ENCODE measurements at places on chromosomes 6 and 20.
A peak's percentile ranks its signal among the peaks of the same experiment; 100 is the strongest.

DNA sequence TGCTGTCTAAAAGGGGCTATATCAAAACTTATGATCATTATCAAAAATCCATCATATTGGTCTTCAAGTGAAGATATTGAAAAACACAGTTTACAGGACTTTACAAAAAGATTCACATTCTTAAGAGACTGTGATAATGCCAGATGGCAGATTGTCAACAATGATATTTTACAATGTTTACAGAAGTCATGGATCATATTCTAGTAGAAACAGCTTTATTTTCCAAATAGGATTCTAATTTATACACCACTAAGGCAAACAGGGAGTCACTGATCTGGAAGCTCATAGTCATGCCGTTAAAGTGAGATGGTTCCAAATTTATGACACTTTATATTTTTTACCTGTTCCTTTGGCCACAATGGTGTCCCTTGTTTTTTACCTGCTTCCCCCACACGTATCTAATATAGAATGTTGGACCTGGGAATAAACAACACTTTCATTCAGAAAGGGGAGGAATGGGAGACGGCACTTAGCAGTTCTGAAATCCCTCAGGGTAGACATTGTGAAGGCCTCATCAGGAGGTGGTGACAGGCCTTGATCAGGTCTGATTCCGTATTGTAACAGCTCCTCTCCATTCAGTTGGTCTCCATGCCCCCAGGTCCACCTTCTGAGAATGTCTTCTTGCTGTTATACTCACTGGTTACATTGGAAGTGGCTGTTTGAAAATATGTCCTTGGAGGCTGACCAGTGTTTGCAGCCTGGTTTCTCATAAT is 228.6 kb downstream of the ADGB start:
- no peak for DNase-seq

GRCh38 chr6:35719404-35719829 is 17.4 kb upstream of the ARMC12 start:
- DNase-seq = no peak

DNA sequence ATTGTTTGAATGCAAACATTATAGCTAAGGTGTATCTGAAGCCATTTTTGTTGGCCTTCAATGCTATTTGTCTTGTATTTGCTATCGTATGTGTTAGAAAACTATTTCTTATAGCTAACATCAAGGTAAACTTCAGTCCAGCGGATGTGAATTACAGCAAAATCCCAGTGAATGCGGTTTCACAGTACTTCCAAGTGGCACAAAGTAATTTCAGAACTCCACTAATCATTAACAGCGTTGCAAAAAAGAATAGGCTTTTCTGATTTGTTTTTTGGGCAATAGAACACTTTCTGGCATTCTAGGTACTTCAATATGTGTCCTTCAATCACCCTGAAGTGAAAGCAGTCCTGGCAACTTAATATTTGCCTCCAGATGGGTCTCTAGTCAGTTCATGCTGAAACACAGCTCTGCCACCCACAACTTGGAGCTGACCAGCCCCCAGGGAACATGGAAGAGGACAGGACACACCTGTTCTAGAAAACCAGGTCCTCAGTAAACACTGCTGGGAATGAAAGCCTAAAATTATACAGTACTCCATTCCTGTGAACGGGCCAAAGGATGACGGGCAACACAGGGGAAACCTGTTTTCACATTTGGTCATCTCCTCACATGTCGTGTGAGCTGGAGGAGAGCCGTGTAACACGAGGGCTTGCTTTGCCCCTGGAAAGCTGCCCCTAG is 9.7 kb upstream of the MRPS10 start:
- DNase-seq = no peak

- no peak for DNase-seq
Observed at GRCh38 chr6:8888468-8888867, 453.1 kb upstream of the SLC35B3 start.

GRCh38 chr6:161826512-161826911 is 552.7 kb upstream of the AGPAT4 start:
- DNase-seq = no peak

GRCh38 chr6:75830959-75831885 is 82.2 kb downstream of the MYO6 start:
- DNase-seq = no peak

GRCh38 chr20:13041574-13042457 is 33.0 kb downstream of the SPTLC3 start:
- no peak for DNase-seq

DNA sequence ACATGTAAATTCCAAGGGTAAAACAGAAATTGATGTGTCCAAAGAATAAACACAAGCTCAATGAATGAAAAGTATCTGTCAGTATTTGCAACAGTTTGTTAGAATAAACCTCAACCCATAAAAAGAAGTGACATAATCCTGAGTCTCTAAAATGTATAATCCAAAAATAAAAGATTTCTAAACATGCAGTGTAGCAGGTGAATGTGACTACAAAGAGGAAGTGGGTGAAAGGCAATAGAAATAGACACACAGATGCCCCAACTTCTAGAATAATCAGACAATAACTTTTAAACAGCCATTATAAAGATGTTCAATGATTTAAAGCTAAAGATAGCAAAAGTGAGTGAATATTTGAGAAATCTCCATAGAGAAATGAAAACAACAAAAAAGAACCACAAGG is 1009.2 kb upstream of the GJE1 start:
- DNase-seq = no peak

DNA sequence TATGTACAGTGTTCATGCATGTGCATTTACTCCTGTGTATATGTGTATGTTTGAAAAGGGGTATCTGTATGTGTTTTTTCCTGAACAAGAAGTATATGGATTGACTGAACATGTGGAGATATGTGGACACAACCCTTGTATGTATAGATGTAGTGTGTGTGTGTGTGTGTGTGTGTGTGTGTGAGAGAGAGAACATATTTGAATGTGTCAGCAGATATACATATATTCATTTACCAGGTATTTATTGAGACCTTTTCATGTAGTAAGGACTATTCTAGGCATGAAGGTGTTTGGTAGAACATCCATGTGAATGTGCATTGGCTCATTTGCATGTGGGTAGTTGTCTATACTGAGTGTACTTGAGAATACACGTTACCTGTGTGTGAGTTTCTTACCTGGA is 39.3 kb downstream of the EIF2S2 start:
- no peak for DNase-seq

- no peak for DNase-seq
Observed at GRCh38 chr6:80259118-80259517, 152.6 kb downstream of the BCKDHB start.

DNA sequence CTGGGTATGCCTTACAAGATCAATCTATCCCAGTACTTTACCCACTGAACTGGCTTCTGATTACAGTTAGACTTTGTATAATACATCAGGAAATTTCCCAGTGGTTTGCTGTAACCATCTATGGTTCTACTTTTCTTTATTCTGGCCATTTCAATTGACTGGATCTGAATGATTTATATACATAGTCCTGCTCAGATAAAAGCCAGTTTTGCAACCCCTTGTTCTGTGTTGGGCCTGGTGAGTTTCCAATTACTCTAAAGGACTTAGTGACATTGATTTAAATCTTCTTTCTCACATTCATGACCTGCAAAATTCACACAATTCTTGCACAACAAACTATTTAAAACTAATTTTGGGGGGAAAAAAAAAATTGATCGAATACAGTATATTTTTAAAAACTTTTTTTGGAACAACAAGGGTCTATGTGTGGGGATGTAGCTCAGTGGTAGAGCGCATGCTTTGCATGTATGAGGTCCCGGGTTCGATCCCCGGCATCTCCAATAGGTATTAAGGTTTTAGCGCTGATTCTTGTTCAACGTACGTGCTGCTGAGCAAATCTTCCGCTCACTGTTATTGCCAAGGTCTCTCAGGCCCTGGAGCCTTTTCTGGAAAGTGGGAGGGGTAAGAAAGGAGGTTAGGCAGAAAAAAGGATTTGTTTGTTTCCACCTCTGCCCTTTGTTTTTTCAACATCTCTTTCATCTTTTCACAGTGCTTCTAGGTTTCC is 117.5 kb downstream of the GPX5 start:
- peak; percentile 25 for DNase-seq

- no peak for DNase-seq
Observed at GRCh38 chr6:147793871-147794643, 285.6 kb downstream of the SAMD5 start.

GRCh38 chr6:24927277-24927955 is 8.3 kb downstream of the RIPOR2 start:
- no peak for DNase-seq

DNA sequence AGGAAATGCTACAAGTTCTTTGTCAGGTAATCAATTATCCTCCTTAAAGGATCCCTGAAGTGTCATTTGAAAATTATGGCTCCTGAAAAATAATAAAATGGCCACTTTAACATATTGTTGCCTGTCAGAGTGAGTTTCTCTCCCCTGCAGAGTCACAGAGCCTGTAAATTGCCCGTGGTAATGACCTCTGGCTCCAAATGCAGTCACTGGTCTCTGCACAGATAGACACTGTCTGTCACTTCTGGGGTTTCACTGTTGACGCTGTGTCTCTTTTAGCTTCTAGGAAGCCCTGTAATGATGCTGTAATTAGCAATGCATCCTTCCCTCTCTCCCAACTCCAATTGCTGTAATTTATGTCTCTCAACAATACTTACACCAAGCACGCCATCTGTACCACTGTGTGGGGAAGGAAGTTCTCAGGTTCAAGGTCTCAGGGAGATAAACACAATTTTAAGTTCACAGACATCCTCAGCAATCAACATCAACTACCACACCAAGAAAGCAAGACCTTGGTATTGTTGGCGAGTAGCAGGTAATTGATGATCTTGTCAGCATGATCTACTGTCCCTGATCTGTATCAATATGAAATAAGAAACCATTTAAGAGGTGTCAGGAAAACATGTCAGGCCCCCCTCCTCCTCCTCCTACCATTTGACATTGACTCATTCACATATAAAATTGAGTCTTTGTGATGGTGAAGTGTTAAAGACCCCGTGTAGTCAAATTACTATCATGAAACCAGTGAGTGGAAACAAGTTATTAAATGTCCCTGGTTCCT is 91.2 kb upstream of the SULF2 start:
- DNase-seq = no peak

- DNase-seq = no peak
Observed at GRCh38 chr6:133995758-133996157, 42.7 kb downstream of the TBPL1 start.

DNA sequence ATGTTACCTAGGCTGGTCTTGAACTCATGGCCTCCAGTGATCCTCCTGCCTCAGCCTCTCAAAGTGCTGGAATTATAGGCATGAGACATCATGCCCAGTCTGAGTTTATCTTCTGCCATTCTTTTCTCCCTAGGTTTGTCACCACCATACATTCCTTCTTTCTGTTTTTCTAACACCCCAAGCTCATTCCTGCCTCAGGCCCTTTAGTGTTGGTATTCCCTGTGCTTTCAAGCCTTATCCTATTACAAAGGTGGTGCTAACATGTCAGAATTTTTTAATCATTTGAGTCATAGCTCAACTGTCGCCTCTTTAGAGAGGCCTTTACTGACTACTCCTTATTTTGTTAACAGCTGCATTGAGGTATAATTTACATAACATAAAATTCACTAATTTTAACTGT is 221.1 kb upstream of the PRSS16 start:
- no peak for DNase-seq

DNA sequence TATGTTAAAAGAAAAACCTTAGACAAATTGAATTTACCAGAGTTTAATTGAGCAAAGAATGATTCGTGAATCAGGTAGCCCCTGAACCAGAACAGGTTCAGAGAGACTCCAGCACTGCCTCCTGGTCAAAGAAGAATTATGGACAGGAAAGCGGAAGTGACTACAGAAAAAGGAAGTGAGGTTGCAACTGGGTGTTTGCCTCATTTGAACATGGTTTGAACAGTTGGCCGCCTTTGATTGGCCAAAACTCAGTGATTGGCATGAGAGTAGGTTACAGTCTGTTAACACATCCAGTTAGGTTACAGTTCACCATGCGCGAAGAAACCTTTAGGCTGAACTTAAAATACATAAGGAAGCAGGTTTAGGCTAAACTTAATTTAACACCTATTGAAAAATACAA is 248.8 kb downstream of the TFAP2A start:
- no peak for DNase-seq

GRCh38 chr6:139699911-139700310 is 325.5 kb upstream of the CITED2 start:
- DNase-seq = no peak

DNA sequence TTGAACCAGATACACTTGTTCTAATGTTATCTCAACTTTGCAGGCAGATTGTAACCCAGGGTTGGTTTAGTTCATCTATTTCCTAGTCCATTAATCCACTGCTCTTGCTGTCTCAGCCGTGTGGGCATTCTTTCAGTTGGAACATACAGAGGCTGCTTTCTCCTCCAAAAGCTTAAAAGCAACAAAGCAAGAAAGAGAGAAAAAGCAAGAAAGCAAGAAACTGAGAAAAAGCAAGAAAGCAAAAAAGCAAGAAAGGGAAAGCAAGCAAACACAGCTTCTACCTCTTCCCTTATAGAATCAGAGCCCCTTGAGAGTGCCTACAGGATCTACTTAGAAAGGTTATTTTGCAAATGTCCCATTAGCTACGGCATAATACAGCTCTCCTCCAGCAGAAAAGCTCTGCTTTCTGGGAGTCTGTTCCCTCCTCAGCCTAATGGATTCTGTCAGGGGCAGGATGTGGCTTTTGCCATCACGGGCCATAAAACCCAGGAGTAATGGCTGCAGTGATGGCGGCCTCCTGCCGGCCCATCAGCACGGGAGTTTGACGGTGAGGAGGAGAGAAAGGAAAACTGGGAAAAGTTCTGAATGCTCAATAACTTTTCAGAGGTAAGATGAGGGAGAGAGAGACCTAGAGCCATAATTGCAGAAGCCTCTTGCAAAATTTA is 156.8 kb upstream of the JARID2 start:
- DNase-seq = no peak

GRCh38 chr6:455006-455585 is 63.5 kb downstream of the IRF4 start:
- no peak for DNase-seq

DNA sequence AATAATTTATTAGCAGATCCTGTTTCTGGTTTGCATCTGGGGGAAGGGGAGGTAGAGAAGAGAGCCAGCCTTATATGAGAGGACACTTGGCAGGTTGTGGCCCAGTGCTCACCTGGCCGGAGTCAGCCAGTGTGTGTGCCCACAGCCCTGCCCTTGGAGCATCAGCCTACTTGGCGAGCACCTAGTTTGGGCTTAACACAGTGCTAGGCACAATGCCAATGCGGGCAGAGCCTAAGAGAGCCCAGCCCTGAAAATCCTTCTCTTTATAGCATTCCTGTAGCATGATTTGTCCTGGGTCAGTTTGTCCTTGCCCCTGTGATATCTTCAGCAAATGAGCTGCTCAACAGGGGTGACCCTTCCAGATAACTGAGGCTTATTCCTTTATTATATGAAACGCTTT is 73.0 kb downstream of the SLX4IP start:
- no peak for DNase-seq

DNA sequence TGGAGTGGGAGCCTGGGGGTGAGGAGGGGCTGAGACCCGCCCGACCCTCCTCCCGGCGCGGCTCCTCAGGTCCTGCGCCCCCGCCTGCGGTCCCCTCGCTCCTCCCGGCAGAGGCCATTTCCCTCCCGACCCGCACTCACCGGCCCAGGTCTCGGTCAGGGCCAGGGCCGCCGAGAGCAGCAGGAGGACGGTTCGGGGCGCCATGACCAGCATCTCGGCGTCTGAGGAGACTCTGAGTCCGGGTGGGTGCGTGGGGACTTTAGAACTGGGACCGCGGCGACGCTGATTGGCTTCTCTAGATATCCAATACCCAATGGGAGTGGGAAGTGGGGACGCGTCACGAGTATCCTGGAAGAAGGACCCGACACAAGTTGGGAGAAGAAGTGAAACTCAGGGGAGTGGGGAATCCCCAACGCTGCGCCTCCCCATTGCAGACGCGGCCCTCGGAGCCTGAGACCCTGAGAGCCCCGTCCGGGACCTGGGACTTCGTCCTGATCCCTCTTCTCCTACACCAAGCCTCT is at the start of gene HLA-B:
Gene HLA-B, minus strand, starts transcription at position 234 of the 521 bp plus-strand sequence. Its CDS starts 21 bp downstream, at position 213.
- peak; percentile 84 for DNase-seq

- peak; percentile 52 for DNase-seq
Observed at GRCh38 chr6:113187661-113188060, 669.5 kb upstream of the MARCKS start.
